ENCODE measurements at places on chromosomes 3 and 15.

DNA sequence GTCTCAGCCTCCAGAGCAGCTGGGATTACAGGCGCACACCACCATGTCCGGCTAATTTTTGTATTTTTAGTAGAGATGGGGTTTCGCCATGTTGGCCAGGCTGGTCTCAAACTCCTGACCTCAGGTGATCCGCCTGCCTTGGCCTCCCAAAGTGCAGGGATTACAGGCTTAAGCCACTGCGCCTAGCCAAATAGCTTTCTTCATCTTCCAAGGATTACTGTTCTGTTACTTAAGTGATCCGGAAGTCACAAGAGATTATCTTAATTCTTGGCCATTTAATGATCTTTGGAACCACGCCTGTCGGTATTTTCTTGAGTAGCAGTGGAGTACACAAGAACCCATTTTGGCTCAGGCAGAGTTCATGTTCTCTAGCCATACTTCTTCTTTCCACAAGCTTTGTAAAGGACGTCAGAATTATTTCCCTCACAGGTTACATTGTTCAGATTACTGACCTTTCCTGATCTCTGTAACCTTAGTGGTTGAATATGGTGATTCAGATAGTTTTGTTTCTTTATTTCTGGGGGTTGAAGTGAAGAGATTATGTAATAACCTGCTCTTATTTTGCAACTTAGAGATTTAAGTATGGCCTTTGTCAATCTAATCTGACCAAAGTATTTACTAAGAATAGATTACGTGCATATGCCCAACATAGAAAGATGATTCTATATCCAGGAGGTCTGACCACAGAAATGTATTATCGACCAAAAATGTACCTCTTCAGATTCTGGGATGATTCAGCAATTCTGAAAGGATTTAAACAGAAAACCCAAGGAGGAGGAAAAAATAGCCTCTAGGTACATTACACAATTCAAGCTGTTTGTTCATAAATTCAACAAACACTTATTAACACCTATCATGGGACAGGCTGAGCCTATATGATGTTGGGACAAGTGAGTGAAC is 132.2 kb downstream of the GREM1 start:
- no peaks in the 10 kb centered on the region for H3K36me3 ChIP-seq
- DNase-seq, result no peak
- H3K4me1 ChIP-seq, result no peaks in the 10 kb centered on the region
- H3K27me3 ChIP-seq, result no peaks in the 10 kb centered on the region
- H3K27ac ChIP-seq, result no peak overlapping the region
- no peak overlapping the region for H3K4me3 ChIP-seq

DNA sequence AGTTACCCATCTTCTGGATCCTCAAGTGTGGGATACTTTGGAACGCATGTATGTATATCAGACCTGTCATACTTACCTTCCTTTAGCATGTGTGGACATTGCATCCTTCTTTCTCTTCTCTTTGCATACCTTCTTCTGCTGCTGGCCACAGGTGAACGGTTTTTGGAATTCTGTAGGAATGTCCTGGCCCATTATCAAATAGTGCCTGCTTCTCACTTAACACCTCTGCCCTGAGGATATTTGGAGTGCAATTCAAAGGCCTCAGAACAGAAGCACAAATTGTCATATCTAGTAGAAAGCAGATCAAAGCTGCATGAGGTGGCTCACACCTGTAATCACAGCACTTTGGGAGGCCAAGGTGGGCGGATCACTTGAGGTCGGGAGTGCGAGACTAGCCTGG is 34.1 kb upstream of the UACA start:
- no peaks in the 10 kb centered on the region for H3K27me3 ChIP-seq
- DNase-seq, result no peak
- H3K4me1 ChIP-seq, result no peaks in the 10 kb centered on the region
- H3K36me3 ChIP-seq, result no peaks in the 10 kb centered on the region

- H3K27ac ChIP-seq, result no peak overlapping the region
- no peaks in the 10 kb centered on the region for H3K36me3 ChIP-seq
- no peak overlapping the region for H3K4me3 ChIP-seq
- no peaks in the 10 kb centered on the region for H3K4me1 ChIP-seq
- no peak for DNase-seq
- H3K27me3 ChIP-seq, result no peaks in the 10 kb centered on the region
Measured at GRCh38 chr3:29609328-29609811, 328.5 kb downstream of the RBMS3 start.

- no peaks in the 10 kb centered on the region for H3K4me1 ChIP-seq
- no peak for DNase-seq
- no peaks in the 10 kb centered on the region for H3K27me3 ChIP-seq
Measured at GRCh38 chr15:71598741-71599140, 211.6 kb upstream of the NR2E3 start.

DNA sequence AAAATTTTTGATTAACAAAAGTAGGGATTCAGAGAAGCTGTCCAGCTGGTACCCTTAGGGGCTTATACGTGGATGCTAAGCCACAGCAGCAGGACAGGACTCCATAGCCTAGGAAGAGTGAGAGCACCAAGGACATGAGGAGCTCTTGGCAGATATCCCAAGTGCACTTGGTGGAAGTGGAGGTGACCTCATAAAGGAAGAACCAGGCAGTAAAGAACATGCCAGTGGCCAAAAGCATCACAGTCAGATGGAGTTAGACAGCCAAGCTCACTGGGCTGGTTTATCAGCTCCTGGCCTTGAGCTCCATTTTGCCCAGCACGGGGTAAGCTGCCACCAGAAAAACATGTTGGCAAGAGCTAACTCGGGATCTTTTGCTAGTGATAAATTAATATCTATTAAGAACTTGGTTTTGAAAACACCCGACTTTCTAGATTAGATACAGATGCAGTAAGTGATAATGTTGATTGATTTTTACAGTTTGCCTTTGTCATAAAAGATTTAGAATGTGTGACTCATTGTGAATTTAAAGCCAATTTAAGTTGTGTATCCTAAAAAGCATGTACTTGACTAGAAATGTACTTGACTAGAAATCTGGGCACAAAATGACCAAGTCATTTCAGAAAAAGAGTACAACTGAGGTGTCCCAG is 108.0 kb downstream of the CMSS1 start:
- no peaks in the 10 kb centered on the region for H3K27me3 ChIP-seq
- H3K27ac ChIP-seq, result no peak overlapping the region
- H3K4me3 ChIP-seq, result no peak overlapping the region
- no peak for DNase-seq
- H3K4me1 ChIP-seq, result peaks cover 4% of the 10 kb centered on the region

Data from B cell (primary cell).